ENCODE measurements at places on chromosomes 12 and 14. TPM values are rescaled to one million over a fixed set of nuclear protein-coding genes. Genes with fewer than 3 reads are reported as not detected.

IL26 gene
- not detected for total RNA-seq

SIX6 gene
- not detected for total RNA-seq

LMNTD1 gene
- total RNA-seq, result not detected

REM2 gene
- total RNA-seq, result 0.36 TPM

NPC2 gene
- total RNA-seq, result 238 TPM

Measured in A549 treated with GW870086 at 1 μM for 4 hours (cell line).